ENCODE measurements at places on chromosomes 16 and 17. TPM values are rescaled to one million over a fixed set of nuclear protein-coding genes. Genes with fewer than 3 reads are reported as not detected.

GRCh38 chr16:88455610-88456355, 2.7 kb downstream of the ZFPM1 start:
- DNase-seq, result peak; percentile 65

DNA sequence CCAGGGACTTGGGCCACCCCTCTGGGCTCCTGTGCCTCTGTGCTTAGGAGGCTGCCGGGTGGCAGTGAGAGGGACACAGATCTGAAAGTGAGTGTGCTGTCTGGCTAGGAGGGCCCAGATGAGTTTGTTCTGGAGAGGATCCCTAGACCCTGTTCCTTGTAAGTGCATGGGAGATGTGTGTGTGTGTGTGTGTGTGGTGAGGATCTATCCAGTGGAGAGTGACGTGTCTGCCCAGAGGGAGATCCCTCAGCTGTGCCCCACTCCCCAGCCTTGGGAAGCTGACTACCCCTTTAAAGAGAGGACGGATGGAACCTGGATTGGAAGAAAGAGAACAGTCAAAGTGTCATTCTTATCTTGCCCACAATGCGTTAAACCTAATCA, 25.5 kb upstream of the CDC42EP4 start:
- no peak for DNase-seq

DNA sequence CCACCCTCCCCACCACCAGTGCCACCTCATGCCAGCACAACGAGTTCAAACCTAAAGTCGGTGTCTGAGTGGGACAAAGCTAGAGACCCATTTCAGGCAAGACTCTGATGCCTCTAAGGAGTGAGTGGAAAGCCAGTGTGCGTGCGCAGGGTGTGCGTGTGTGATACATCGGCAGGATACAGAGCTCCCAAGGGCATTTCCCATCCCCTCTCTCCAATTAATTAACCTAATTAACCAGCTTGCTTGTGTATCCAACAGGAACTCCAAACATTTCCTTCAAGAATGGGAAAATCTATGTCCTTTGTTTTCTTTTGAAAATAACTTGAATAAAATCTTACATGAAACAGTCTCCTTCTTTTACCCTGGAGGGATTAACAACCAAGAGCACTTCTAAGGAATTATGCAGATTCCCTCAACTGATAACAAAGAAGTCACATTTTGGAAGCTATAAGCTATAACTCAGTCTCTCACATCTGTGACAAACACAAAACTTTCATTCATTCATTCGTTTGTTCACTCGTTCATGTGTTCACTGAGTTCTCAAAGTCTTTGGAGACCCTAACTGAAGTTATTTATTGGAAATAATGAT, 9.9 kb downstream of the ATPAF2 start:
- no peak for DNase-seq

- DNase-seq, result peak; percentile 1
Measured at GRCh38 chr16:59905606-59906005, 1171.5 kb upstream of the GOT2 start.

DNA sequence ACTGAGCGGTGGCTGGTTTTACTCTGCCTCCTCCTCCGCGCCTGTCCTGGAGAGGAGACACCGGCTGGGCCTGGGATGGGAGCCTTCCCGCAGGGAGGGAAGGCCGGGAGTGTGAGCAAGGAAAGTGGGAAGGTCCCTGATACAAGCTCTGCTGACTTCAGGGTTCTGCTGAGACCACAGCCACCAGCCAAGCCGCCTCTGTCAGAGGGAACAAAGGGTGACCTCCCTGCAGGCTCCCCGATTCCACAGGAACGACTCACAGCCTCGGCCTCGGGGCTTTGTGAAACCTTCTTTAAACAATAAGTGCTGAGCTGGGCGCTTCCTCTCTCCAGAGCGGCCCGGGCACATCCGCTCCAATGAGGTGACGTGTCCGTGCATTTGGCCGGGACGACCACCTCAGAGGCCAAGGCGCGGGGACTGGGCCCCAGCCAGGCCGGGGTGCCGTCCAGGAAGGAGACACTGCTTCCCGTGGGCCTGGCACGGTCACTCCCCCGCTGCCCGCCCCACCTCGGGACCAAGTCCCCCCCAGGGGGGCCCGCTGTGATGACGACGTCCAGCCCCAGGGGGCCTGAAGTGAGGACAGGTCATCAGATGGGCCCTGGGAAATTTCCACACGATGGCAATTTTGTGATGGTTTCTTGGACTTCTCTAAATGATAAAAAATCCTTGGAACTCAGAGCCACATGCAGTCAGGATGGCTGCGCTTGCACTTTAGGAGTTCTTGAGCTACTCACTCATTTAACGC, 11.8 kb upstream of the CIBAR2 start:
- DNase-seq, result peak; percentile 89

- no peak for DNase-seq
Measured at GRCh38 chr17:17253406-17253805, 16.4 kb upstream of the FLCN start.

DNA sequence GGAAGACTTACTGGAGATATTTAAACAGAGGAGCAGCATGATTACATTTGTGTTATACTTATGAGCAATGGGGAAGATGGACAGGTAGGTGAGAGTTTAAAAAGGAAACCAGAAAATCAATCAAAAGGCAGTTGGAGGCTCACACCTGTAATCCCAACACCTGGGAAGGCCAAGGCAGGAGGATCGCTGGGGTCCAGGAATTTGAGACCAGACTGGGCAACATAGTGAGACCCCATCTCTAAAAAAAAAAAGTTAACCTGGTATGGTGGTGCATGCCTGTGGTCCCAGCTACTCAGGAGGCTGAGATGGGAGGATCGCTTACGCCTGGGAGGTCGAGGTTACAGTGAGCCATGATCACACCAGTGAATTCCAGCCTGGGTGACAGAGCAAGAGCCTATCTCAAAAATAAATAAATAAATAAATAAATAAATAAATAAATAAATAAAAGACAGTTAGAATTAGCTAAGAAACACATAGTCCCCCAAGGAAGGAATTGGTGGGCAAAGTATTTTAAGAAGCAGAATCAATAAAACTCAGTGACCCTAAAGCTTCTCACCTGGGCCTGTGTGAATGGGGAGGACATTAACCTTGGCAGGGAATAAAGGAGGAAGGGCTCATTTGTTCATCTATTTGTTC, 32.3 kb upstream of the TOB1 start:
- no peak for DNase-seq

GRCh38 chr17:78476973-78477372, 98.5 kb downstream of the PGS1 start:
- DNase-seq, result no peak

DNA sequence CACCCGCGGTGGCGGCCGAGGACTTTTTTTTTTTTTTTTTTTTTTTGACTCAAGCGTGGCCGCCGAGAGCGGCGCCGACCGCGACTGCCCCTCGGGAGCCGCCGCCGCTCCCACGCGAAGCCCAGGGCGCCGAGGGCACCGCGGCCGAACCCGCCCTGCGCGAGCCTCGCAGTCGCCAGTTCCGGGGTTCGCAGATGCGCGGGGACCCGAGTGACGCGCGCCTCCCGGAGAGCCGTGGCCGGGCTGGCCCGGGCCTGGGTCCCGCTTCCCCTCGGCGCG, 1.1 kb downstream of the METRNL start:
- DNase-seq, result no peak

- DNase-seq, result no peak
Measured at GRCh38 chr17:47942096-47942510, 732 bp downstream of the PNPO start.

DNA sequence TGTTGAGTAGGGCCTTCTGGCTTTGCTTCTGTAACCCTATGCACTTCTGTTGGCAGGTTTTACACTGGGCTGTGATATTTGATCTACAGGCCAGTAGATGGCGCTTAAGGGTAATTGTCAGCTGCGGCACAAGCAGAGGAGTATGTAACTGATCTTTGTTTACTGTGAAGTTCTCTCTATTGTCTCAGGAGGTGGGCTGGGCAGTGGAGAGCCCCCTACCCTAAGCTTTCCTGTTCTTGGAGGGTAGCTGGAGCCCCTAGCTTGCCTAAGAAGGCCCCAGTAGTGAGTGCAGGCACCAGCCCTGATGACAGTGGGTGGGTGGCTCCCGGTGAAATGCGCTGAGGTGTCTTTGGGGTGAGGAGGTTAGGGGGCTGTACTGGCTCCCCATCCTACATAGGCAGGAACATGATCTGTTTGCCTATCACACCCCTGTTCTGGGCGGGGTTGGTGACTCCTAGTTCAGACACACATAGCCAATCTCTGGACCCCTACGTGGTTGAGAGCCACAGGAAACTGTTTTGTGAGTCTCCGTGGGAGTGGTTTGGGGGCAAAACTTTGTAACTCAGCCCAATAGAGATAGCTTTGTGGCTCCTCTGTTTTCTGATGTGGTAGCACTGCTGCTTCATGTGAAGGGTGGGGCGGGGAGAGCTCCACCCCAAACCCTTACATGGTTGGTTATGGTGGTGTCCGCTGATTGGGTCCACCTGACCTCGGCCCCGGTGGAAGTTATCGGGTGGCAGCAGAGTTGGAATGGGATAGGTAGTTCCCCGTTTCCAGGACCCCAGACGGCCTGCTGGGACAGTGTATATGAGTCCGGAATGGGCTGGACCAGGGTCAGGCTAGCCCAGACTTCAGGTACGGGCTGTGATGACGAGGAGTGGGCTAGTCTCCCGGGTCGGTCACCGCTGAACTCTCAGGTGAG, 60.4 kb downstream of the SLFN11 start:
- DNase-seq, result peak; percentile 85

- peak; percentile 32 for DNase-seq
Measured at GRCh38 chr17:78828470-78829185, 12.0 kb downstream of the USP36 start.

DNA sequence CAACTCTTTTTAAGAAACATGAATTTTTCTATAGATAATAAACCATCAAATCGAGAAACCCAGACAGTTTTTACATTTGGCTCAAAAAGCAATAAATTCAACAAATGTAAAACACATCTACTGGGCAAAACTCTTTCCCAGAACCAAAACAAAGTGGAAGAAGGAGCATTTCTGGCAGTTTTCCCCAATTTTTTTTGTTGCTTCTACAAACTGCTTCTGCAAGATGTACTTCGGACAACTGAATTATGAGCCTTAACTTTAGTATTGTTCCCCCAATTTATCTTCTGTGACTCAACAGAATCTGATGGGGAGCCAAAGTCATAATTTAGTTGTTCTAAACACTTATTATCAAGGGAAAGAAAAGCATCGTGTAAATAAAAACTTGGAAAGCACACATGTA, 1047.2 kb downstream of the CDH11 start:
- DNase-seq, result no peak

DNA sequence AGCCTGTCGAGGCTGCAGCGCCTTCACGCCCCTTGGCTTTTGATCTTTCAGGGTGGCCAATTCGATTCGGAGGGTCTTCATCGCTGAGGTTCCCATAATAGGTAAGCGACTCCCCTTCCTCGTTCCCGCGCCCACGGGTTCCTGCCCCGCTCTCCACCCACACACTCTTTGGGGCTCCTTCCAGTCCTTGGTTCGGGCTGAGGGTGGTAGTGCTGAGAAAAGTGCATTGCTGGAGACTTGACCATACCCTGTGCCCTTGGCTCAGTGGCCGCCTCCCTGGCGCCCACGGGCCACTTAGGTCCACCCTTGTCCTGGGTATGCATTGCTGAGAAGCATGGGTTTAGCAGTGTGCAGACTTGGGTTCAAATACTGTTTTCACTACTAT, 491 bp downstream of the POLR2C start:
- no peak for DNase-seq

GRCh38 chr16:35747658-35748455, 2288.4 kb downstream of the TP53TG3F start:
- DNase-seq, result no peak

DNA sequence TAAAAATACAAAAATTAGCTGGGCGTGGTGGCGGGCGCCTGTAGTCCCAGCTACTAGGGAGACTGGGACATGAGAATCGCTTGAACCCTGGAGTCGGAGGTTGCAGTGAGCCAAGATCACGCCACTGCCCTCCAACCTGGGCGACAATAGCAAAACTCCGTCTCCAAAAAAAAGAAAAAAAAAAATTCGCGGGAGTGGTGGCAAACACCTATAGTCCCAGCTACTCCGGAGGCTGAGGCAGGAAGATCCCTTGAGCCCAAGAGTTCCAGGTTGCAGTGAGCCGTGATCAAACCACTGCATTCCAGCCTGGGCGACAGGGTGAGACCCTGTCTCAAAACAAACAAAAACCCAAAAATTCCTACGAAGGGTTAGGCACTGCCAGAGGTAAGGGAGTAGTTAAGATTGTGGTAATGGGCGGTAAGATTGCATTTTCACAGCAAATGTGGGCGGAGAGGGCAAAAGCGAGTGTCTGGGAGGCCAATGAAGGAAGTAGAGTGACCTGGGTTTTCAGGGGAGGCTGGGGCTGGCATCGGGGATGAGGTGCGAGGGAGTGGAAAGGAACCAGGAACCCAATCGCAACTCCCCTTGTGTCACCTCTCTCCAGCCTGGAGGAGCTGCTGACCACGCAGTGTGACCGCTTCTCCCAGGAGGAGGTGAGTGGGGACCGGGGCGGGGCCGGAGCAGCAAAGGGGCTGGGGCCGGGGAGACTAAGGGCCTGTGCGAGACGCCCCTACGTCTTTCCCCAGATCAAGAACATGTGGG, 2.6 kb downstream of the MYL11 start:
- DNase-seq, result no peak

DNA sequence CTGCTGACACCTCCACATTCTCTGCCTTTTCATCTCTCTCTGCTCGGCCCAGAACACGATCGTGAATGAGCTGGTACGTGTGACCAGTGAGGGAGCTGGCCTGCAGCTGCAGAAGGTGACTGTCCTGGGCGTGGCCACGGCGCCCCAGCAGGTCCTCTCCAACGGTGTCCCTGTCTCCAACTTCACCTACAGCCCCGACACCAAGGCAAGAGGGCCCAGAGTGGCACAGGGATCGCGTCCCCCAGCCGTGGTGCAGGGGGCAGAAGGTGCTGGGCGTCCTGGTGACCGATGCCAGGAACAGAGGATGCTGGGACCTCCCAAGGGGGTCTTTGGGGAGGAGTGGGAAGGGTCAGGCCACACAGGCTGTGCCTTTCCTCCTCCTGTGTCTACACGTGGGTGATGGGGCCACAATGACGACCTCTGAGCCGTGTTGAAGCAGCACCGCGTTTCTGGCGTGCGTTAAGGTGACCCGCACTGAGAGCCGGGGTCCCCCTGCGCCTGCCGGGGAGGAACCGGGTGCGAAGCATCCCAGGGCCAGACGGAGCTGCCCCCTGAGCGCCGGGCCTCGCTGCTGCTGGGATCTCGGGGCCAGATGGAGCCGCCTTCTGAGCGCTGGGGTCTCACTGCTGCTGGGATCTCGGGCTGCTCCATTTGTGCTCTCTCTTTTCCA, 17.4 kb downstream of the GAA start:
- DNase-seq, result no peak

GRCh38 chr17:8080208-8080798, 7.2 kb downstream of the ALOX12B start:
- DNase-seq, result peak; percentile 9

GRCh38 chr17:78478757-78479297, 98.4 kb downstream of the DNAH17 start:
- DNase-seq, result no peak

The TEN1 gene
- total RNA-seq, result 16.0 TPM

The CACNG3 gene
- total RNA-seq, result not detected

The ZNF785 gene
- 8.3 TPM for total RNA-seq

The SP2 gene
- total RNA-seq, result 3.7 TPM

The ABCC11 gene
- 0.09 TPM for total RNA-seq

The STX8 gene
- 59.3 TPM for total RNA-seq

The C16orf46 gene
- 0.90 TPM for total RNA-seq

The CD79B gene
- total RNA-seq, result not detected

The SCNN1G gene
- not detected for total RNA-seq

The EFCAB5 gene
- total RNA-seq, result 1.3 TPM

The G6PC3 gene
- 9.5 TPM for total RNA-seq

Data from fibroblast of the aortic adventitia (primary cell).